ENCODE measurements at places on chromosomes 6 and 20.

DNA sequence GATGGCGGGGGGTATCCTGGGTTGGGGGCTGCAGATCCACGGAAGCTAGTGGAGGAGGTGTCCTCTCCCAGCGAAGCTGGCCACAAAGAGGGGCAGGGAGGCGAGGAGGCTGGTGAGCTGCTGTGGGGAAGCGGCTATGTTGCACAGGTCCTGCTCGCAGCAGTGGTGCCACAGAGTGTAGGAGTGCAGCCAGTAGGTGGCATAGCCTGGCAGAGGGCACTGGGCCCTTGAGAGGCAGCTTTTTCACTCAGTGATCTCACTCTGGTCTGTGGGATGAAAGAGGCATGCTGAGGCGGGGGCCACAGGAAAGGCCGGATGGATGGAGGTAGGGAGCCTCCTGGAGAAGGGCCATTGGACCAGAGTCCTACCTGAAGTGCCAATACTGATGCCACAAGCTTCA lies 2.9 kb upstream of the LY6G6D start:
- no peak for DNase-seq

GRCh38 chr6:163701762-163702161 lies 287.2 kb downstream of the QKI start:
- no peak for DNase-seq

GRCh38 chr20:44720621-44720996 lies 5.4 kb downstream of the CCN5 start:
- DNase-seq = peak; percentile 39

GRCh38 chr20:8801686-8802085 lies 267.2 kb upstream of the PLCB4 start:
- no peak for DNase-seq

GRCh38 chr20:50303573-50304500 lies 113.2 kb downstream of the CEBPB start:
- peak; percentile 66 for DNase-seq

DNA sequence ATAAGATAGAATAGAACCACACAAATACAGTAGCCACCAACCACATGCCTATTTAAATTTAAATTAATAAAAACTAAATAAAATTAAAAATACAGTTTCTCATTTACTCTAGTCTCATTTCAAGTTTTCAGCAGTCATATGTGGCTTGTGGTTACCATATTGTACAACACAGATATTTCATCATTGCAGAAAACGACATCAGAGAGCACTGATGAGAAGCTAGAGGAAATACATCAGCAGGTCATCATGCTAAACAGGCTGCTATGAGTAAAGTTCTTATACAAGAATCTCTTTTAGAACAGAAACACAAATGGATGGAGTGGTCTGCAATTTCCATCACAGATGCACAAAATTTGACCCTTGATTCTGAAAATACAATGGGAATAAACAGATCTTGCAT lies 36.6 kb downstream of the TBC1D32 start:
- DNase-seq = no peak

DNA sequence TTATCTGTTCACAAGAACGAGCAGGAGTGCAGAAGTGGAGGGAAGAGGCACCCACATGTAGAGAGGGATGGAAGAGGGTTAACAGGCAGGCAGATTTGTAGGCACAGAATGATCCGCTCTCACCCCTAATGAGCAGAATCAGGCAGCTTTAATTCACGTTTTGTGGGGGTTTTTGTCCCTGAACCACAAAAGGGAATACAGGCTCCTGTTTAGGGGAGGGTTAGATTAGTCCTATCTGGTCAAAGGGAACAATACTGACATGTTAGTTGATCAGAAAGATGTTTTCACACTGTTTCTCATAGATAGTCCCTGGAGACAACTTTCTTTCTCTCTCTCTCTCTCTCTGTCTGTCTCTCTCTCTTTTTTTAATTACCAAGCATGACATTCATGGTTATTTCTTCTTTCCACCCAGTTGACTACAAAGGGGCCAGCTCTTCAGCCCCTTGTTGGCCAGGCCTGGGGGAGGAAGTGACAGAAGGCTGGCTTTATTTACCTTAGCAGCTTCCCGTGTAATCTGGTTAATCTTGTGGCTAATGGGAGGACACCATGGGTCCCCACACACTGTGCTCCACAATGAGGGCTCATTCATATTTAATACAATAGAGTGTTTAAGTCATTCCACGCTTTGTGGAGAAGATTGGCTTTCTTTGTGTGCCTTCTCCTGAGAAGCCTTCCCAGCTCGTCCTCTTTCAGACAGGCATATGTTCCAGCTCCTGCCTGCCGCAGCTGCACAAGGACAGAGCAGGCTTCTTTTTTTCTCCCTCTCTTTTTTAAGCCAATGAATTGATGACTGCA lies 958.8 kb downstream of the TFAP2A start:
- DNase-seq = no peak

DNA sequence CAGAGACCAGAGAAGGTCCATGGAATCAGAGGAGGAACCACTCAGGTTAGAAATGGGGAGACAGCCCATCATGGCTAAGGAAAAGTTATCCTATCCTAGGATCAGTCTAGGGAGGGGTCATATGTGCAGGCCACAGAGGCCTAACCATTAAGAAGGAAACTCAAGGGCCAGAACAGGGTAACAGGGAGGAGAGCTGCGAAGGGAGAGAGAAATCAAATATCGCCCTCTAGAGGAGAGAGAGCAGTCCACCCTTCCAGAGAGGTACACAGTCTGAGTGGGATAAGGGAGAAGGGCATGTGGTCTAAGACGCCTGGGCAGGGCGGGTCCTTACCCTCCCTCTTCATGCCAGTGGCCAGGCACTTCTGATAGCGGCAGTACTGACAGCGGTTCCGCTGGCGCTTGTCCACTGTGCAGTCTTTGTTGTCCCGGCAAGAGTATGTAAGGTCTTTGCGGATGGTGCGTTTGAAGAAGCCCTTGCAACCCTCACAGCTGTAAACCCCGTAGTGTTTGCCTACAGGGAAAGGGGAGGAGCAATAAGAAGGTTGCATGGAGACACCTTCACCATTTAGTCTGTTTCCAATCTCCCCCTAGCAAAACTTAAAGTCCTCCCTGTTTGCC lies 2.9 kb downstream of the RXRB start:
- no peak for DNase-seq

Measured in dermis microvascular lymphatic vessel endothelial cell (primary cell).